ENCODE measurements at places on chromosomes 6 and 20.

- no peak for DNase-seq
Observed at GRCh38 chr6:107330168-107330567, 129.2 kb downstream of the PDSS2 start.

DNA sequence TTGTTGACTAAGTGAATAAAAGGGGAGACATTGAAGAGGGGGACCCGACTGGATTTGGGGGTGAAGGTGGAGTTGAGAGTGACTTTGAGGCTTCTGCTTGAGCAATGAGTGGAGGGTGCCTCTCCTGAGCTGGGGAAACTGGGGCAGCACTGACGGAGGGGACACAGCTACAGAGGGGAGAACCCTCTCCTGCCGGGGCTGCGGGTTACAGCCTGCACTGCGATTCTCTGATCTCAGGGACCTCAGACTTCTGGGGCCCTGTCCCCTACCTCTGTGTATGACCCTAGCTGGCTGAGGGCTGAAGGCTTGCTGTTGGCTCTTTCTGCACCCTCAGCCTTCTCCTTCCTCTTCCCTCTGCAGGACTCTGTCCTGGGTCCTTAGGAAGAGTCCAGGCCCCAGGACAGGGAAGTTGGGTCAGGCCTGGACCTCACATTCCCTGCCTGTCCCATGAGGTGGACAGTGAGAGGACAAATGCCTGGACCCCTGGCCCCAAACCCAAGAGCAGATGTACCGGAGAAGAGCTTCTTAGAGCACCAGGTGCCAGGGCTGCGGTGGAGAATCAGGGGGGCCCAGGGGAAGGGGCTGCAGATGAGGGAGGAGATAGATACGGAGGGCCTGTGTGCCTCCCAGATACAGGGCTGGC lies 13.7 kb upstream of the FAM110A start:
- DNase-seq: no peak

DNA sequence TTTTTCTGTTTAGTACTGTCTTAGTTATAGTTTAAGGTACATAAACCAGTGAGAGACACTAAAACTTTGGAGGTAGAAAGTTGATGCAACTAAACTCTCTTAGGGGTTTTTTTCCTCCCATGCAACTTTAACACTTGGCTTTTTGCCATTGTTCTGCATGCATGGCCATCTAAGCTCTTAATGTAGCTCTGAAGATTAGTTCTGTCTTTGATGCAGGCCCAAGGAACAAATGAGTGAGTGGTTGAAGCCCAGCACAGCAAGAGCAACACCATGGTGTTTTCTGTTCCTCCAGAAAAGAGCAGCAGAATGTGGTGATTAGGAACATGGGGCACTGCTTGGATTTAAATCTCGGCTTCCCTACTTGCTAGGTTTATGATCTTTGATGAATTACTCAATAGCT lies 89.3 kb downstream of the L3MBTL3 start:
- DNase-seq: no peak

GRCh38 chr6:137237413-137238170 lies 18.4 kb upstream of the IFNGR1 start:
- DNase-seq: no peak

DNA sequence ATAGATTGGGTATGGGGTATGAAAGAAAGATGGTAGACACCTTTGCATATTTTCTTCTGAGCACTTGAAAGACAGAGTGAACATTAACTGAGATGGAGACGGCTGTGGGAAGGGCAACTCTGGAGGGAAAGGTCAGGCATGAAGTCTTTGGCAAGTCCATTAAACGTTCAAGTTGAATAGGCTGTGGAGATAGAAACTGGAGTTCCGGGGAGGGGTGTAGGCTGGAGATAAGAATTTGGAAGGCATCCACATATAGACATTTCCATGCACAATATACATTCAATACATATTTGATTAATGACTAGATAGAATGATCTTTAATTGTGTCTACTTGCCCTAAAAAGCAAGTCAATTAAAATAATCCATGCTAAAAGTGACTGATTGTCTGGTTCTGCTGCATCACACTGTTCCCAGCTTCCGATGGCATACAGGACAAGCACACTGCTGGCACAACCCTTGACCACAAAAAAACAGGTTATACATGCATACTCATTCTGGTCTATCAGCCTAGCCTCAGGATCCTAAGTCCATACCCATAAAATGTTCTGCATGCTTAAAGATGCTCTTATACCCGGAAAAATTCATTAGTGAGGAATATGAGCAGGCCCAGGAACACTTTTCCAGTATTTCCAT lies 1.9 kb upstream of the MYLK4 start:
- no peak for DNase-seq

GRCh38 chr6:20217324-20217855 lies 5.1 kb upstream of the MBOAT1 start:
- no peak for DNase-seq

DNA sequence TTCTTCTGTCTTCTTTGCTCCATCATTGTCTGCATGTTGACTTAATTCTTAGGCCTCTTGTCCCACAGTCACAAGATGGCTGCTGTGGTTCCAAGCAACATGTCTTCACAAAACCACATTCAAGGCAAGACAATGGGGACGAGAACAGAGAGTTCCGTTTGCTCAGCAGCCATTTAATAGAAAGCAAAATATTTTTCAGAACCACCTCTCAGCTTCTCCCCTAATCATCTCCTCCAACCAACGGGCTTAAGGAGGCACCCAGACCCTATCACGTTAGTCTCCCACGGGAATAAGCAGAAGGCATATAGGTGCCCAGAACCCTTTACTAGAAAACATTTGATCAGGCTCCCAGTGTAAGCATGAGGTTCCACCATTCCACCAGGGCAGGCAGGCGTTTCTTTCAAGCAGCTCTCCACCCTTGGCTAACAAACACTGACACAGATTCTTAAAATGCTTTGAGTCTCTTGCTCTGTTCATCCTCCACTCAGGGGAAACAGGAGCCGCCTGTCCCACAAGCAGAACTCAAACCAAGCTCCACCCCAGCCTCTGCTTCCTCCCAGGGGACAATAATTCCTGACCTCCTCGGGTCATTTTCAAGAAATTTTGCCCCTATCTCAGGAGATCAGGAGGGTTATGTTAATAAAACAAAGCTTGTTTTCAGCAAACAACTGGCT lies 19.0 kb downstream of the BMP7 start:
- no peak for DNase-seq

DNA sequence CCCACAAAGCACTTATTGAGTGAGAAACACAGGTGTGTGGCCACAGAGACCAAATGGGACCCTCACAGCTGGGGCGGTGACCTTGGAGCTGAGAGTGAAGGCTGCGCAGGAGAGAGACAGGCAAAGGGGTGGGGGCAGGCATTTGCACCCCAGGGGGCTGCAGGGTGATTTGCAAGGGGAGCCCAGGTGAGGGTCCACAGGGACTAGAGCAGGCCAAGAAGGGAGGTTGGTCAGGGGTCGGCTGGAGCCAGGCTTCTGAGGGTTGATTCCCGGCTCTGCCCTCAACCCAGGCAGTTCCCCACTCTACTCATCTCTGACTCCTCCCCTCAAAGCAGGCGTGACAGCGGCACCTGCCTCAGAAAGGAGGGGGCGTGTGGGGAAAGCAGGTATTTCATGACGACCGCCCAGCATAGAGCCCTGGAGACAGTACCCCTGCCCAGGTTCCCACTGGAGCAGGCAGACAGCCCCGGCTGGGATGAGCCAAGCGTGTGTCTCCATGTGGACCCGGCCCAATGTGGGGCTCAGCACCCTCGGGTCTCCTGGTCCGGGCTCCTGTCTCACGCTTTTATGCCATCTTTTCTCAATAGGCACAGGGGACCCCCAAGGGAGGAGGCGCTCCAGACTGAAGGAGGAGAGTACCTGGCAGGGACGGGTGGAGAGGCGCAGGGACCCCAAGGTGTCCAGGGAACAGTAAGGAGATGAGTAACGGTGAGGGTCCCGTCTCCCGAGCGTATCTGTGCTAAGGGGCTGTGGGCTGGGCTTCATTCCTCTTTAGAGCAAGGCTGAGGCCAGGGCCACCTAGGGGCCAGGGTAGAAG lies 3.1 kb upstream of the MRGBP start:
- DNase-seq: no peak

GRCh38 chr20:46963196-46963529 lies 68.5 kb downstream of the EYA2 start:
- DNase-seq: no peak

DNA sequence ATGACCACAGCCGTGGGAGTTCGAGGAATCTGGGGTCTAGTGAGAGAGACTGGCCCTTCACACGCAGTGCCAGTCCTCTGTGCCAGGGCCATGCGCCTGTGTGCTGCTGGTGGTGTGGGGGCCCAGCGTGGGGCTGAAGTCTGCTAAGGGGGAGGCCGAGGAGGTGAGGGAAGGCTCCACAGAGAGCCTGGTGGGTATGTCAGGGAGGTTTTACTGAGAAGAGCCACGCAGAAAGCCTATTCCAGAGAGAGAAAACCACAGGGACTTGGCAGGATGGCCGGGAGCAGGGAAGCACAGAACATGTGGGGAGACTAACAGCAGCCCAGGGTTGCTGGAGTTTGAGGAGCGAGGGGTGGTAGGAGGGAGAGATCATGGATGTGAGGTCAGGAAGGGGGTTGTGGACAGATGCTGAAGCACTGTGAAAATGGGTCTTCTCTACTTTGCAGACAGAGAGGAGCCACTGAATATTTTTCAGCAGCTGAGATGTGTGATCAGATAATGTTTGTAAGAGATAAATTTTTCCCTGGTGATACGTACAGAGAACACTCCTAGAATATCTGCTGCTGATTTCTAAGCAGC lies 35.3 kb downstream of the DUSP22 start:
- DNase-seq: no peak

- DNase-seq: no peak
Observed at GRCh38 chr20:20211988-20212518, 155.9 kb upstream of the INSM1 start.

DNA sequence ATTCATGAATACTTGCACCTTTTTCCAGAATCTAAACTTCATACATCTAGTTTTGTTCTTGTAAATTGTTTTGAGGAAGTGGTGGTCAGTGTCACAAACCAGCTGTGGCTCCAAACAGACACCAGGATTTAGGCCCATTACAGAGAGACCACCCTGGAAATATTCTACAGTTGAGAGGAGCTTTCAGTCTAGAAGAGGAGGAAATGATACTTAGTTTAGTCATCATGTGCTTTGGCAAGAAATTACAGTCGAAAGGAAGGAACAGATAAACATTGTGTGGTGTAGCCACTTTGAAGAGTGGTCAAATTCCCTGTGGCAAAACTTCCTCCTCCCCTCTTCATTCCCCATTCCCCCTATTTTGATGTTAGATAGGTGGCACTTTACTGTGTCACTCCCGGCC lies 15.7 kb downstream of the DCBLD1 start:
- no peak for DNase-seq

DNA sequence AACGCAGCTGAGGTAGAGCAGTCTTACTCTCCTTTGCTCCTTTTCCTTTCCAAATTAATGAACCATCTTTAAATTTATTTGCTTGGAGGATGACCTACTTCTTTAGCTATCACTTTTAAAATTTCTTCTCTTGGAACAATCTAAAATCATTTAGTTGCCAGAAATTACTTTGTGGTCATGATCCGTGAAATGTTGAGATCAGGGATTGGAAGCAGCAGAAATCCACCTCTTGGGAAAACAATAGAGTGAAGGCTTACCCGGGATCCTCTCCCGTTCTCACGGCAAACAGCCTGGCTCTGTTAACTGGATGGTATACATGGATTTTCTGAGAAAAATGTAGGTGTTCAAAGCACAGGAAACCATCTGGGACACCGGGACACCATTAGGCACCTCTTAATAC lies 7.7 kb downstream of the AKAP12 start:
- no peak for DNase-seq

- DNase-seq: no peak
Observed at GRCh38 chr6:125670568-125670967, 78.9 kb upstream of the HEY2 start.

DNA sequence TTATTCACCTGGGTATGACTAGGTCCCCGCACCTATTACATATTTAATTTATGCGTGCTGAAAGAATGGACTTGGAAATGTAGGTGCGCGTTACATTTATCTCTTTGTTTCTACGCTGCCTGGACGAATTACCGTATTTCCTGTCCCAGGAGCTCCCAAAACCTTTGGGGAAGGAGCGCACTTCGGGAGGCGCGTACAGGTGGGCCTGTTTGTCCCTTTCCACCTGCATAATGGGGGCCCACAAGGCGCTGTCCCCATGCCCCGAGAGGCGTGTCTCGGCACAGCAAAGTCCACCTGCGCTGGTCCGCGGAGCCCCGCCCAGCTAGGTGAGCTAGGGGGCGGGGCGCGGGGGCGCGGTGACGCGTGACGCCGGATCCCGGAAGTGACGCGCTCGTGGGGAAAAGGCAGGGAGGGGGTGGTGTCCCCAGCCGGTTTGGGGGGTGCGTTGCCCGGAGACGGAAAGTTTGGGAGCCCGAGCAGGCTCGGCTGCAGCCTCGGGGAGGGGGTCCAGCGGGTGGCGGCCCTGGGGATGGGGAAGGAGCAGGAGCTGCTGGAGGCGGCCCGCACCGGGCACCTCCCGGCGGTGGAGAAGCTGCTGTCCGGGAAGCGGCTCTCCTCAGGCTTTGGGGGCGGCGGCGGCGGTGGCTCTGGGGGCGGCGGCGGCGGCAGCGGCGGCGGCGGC lies at the start of gene ANKS1A:
Gene ANKS1A (plus strand): TSS at position 382 of the 682 bp plus-strand sequence. CDS start 148 bp downstream, at position 530.
- peak; percentile 81 for DNase-seq

GRCh38 chr6:10368861-10369260 lies 46.0 kb downstream of the TFAP2A start:
- DNase-seq: no peak

DNA sequence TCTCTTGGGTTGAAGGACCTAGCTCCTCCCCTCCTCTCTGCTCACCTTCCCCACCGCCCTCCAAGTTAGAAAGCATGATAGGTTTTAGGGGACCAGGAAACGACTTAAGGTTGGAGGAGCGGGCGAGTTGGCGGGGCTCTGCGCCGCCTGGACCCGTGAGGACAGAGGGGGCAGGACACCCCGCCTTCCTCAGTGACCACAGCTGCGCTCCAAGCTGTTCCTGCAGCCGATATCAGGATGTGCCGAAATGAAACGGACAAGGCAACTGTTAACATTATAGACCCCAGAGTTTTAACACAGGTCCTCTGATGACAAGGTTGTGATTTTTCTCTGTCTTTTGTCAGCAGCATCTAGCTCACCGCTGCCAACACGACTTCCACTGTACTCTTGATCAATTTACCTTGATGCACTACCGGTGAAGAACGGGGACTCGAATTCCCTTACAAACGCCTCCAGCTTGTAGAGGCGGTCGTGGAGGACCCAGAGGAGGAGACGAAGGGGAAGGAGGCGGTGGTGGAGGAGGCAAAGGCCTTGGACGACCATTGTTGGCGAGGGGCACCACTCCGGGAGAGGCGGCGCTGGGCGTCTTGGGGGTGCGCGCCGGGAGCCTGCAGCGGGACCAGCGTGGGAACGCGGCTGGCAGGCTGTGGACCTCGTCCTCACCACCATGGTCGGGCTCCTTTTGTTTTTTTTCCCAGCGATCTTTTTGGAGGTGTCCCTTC lies at the start of gene GRM1:
Gene GRM1 (plus strand): TSS at position 212 of the 722 bp plus-strand sequence. CDS start 456 bp downstream, at position 668.
- no peak for DNase-seq

- DNase-seq: peak; percentile 41
Observed at GRCh38 chr6:151239603-151240035, at the start of gene AKAP12. Gene AKAP12, plus strand, starts transcription at chr6:151239967. Its CDS starts 596 bp downstream, at chr6:151240563.

DNA sequence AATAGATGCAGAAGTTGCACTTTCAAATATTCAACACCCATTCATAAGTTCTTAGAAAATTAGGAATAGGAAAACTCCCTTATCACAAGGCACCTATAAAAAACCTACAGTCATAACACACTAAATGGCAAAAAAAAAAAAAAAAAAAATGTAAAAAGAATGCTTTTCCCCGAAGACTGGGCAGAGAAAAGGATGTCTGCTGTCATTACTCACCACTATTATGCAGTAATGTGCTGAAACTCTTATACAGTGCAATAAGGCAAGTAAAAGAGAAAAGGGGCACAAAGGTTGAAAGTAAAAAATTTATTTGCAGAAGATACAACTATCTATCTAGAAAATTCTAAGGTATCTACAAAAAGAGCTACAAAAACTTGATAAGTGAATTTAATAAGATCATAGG lies 607.8 kb upstream of the ARID1B start:
- DNase-seq: no peak

All from hippocampal formation (tissue), 2 donors.